ENCODE measurements at places on chromosomes 5 and 9. TPM values are rescaled to one million over a fixed set of nuclear protein-coding genes. Genes with fewer than 3 reads are reported as not detected.
A peak's percentile ranks its signal among the peaks of the same experiment; 100 is the strongest.

- no peak for DNase-seq
These were observed 125.8 kb downstream of the ARRDC3 start for GRCh38 chr5:91257301-91257700.

GRCh38 chr9:92293075-92293354 lies 482 bp downstream of the IARS1 start:
- no peak for DNase-seq

DNA sequence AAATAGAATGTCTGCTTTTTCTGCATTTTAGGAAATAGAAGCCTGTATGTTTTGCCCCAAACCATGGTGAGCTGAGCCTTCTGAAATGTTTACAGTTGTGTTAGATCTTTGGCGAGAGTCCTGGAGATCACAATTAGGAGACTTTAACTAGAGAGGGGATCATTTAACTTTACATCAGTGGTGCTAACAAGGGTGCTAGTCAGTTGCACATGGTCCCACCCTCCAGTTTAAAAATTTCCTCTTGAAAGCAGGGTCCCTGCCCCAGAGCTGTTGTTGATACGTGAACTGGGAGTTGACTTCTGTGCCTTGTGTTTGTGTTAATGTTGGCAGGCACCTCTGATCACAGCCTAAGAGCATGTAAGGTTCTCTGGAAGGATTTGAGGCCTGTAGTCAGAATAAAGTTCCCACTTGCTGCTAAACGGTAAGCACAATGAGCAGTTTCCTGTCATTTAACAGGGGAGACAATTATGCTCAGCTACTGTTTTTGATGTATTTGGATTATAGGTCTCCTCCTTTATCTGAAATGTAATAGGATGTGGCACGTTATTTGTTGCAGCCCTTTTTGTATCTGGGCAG lies 43.7 kb downstream of the RASGRF2 start:
- DNase-seq = no peak

GRCh38 chr9:34578241-34579103 lies 11.1 kb downstream of the CNTFR start:
- no peak for DNase-seq

DNA sequence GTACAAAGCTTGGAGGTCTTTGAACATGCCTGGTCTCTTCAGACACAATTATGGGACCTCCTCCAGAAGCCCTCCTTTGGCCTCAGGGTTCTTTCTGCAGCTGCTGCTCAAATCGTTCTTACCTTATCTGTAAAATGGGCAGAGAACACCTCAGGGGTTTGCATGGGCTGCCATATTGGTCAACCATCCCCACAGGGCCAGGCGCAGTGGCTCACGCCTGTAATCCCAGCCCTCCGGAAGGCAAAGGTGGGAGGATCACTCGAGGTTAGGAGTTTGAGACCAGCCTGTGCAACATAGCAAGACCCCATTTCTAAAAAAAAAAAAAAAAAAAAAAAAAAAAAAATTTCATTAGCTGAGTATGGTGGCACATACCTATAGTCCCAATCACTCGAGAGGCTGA lies 29.1 kb upstream of the TCF7 start:
- DNase-seq = no peak

DNA sequence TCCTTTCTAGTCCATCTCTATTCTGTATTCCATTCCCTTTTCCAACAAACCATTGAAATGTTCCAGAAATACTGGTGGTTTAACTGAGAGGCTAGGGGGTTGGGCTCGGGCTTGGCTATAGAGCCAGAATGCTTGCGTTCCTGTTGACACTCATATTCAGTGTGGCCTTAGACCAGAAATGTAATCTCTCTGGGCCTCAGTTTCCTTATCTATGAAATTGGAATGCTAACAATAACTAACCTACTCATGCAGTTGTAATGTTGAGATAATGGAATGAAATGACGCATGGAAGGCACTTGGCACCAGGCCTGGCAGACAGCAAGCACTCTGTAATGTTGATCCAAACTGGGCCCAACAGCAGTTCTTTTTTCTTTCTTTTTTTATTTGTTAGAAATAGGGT lies 26.8 kb downstream of the JADE2 start:
- DNase-seq = no peak

- DNase-seq = no peak
These were observed 104.1 kb upstream of the BASP1 start for GRCh38 chr5:17113174-17113958.

GRCh38 chr9:3059781-3060468 lies 216.0 kb upstream of the PUM3 start:
- no peak for DNase-seq

GRCh38 chr9:128392302-128393144 lies 21.3 kb downstream of the URM1 start:
- DNase-seq = no peak

- no peak for DNase-seq
These were observed 197.9 kb upstream of the ANKH start for GRCh38 chr5:15069407-15069905.

GRCh38 chr5:31963358-31964006 lies 210.6 kb downstream of the GOLPH3 start:
- peak; percentile 87 for DNase-seq

DNA sequence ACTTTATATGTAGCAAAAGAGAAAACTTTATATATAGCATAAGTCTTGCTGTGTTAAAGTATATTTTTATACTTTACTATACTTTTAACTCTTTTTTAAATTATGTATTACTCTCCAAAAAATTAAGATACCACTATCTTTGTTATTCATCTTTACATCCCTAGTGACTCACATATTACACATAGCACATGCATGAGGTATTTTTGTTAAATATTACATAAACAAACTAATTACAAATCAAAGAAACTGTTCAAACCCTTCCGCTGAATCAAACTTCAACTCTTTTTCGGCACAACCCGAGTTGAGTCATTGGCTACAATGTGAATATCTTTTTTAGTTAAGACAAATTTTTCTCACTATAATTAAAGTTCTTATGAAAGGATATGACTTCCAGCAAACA lies 32.1 kb downstream of the NADK2 start:
- DNase-seq = no peak

- DNase-seq = no peak
These were observed 2039.9 kb downstream of the EFNA5 start for GRCh38 chr5:105630803-105631202.

GRCh38 chr5:37774912-37775483 lies 64.8 kb downstream of the GDNF start:
- no peak for DNase-seq

DNA sequence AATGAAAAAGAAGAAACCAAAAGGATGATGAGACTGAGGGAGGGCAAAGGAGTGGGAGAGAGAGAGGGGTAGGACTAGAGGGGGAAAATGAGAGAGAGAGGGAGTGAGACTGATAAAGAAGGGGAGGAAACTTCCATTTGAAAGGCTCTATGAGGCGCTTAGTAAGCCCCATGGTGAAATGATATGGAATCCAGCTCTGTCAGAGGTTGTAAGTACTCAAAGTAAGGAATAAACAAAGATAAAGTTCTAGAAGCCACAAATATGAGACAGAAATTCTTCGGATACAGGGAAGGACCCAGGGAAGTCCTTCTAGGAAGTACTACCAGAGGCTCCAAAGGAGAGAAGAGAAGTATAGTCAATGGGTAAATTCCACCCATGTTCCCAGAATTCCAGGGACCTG lies 21.7 kb upstream of the VLDLR start:
- DNase-seq = no peak

- no peak for DNase-seq
These were observed 141.1 kb upstream of the TARS1 start for GRCh38 chr5:33299621-33300208.

GRCh38 chr5:168152660-168153059 lies 138.8 kb upstream of the WWC1 start:
- DNase-seq = no peak

DNA sequence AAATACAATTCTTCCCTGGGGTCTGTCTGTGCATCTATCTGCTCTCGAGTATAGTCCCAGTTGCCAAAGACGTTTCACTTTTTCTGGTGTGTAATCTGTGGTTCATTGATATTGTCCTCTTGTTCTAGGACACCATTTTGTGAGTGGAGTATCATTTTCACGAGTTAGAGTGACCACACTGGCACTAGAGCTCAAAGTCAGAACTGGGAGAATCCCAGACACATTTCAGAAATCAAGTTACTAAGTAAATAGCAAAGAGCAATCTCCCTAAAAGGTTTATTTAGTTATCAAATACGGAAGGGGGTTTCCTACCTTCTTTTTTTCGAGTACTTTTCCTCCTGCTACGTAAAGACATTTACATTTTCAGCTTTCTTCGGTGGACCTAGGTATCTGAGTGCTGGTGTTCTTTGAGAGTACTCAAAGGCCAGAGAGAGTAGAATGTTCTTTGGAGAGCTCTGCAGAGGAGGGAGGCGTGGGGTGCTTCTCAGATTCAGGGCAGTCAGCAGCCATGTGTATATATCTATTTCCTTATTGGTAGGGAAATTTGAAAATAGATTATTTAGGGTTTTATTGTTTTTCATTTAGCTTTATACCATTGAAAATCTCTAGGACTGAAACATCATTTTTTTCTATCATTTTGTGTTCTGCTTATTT lies 8.9 kb upstream of the HSPA9 start:
- DNase-seq = no peak

DNA sequence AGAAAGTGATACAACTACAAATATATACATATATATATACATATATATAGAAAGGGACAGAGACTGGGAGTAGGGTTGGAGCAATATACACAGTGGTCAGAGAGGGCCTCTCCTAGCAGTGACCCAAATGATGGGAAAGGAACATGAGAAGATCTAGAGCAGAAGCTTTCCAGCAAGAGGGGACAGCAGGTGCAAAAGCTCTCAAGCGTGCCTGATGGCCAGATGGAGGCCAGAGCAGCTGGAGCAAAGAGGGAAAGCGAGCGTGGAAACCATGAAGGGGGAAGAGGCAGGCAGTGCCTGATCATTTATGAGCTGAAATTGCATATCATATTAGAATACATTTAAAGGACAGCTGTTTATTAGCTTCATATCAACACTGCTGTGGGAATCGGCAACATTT lies 7.6 kb upstream of the GRPEL2 start:
- no peak for DNase-seq

DNA sequence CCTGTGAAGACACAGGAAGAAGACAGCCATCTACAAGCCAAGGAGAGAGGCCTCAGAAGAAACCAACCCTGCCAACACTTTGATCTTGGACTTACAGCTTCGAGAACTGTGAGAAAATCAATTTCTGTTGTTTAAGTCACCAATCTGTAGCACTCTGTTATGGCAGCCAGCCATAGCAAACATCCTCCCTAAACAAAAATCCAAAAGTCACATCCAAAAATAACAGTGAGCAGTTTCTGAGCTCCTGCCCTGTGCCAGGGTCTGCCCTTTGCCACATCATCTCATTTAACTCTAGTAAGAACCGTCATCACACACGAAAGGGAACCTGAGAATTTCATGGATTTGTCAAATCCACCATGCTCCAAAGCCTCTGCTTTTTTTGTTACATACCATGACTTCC lies 118.8 kb downstream of the TRIM36 start:
- no peak for DNase-seq

DNA sequence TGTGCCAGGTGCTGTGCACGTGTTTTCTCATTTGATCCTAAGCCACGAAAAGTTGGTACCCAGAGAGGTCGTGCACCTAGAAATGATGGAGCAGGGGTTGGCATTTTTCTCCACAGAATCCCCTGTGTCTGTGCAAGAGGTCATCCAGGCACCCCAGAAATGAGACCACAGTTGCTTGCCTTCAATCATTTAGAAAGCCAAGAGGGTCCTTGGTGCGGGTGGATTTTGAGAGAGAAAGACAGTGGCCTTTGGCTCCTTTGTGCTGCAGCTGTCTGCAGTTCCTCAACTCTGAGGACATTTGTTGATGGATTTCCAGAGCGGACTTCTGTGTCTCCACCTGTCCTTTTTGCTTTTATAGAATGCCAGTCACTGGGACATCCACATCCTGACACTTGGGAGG lies 33.8 kb upstream of the SPRY4 start:
- no peak for DNase-seq

- no peak for DNase-seq
These were observed 1.3 kb downstream of the GABBR2 start for GRCh38 chr9:98707166-98708102.

- DNase-seq = peak; percentile 53
These were observed 77.1 kb downstream of the SUSD1 start for GRCh38 chr9:112097712-112098688.

DNA sequence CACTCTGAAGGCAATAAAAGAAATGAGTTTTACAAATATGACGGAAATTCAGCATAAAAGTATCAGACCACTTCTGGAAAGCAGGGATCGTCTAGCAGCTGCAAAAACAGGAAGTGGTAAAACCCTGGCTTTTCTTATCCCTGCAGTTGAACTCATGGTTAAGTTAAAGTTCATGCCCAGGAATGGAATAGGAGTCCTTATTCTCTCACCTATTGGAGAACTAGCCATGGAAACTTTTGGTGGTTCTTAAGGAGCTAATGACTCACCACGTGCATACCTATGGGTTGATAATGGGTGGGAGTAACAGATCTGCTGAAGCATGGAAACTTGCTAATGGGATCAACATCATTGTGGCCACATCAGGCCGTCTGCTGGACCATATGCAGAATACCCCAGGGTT lies 93.5 kb upstream of the RGMB start:
- DNase-seq = no peak

GRCh38 chr5:78496373-78496772 lies 136.0 kb downstream of the SCAMP1 start:
- DNase-seq = no peak

GRCh38 chr9:108950168-108950567 lies 16.0 kb downstream of the ABITRAM start:
- no peak for DNase-seq

DNA sequence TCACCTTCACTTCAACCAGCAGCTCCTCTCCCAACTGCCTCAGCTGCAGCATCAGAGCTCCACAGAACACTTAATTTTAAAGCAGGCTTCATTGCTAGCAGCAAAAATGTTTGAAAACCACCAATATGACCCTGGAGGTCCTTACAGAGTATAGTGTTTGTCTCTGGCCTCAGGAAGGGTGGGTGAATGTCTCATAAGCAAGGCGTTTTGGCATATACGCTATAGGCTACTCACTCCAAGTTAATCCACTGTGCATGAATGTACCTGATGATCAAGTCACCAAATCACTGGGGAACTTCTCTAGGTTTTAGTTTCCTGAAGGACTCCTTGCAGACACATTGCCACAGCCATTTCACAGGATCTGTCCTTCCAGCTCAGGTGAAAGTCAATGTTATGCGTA lies 125.3 kb downstream of the GABBR2 start:
- no peak for DNase-seq

GRCh38 chr9:124652615-124653393 lies 118.3 kb downstream of the NR6A1 start:
- no peak for DNase-seq

- DNase-seq = no peak
These were observed 443.4 kb upstream of the TRPC7 start for GRCh38 chr5:136808756-136809155.

Gene ARID3C
- total RNA-seq = 0.82 TPM

Gene GPR21
- total RNA-seq = 7.2 TPM

Gene EGFL7
- total RNA-seq = 1,791 TPM

Gene ATG12
- 74.0 TPM for total RNA-seq

Gene PTGDS
- 55.9 TPM for total RNA-seq

Gene KIF4B
- not detected for total RNA-seq

Gene GEMIN5
- total RNA-seq = 10.0 TPM

Gene UBQLN1
- 155 TPM for total RNA-seq

Gene PTGES
- 7.5 TPM for total RNA-seq

Gene TMEM171
- total RNA-seq = not detected

Gene IL3
- not detected for total RNA-seq

Gene EPB41L4B
- total RNA-seq = 0.37 TPM

Gene TRIM36
- 6.4 TPM for total RNA-seq

Gene ELAVL2
- not detected for total RNA-seq

Gene LHX6
- total RNA-seq = 19.5 TPM

Gene IRX4
- not detected for total RNA-seq

Gene EQTN
- not detected for total RNA-seq
